ENCODE measurements at places on chromosomes 13 and 19.
A peak's percentile ranks its signal among the peaks of the same experiment; 100 is the strongest.

DNA sequence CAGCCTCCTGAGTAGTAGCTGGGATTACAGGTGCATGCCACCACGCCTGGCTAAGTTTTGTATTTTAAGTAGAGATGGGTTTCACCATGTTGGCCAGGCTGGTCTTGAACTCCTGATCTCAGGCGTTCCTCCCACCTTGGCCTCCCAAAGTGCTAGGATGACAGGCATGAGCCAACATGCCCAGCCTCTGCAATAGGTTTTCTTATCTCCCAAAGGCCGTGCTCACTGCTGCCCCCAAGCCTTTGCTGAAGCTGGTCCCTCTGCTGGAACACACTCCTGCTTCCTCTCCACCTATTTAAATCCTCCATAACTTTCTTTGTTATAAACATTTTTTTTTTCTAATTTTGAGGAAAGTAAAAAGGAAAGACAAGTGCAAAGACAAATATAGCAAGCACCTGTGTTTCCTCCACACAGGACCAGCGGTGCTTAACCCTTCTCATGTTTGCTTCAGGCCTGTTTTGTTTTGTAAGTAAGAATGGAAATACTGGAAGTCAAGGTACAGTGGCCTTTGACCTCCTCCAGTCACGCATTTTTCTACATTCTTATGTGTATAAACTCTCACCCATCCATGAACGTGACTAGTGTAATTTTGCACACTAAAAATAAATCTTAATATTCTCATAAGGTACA is 14.5 kb upstream of the TNFAIP8L1 start:
- DNase-seq = no peak

- peak; percentile 87 for DNase-seq
Measured at GRCh38 chr19:48415395-48415794, 21.9 kb downstream of the GRIN2D start.

DNA sequence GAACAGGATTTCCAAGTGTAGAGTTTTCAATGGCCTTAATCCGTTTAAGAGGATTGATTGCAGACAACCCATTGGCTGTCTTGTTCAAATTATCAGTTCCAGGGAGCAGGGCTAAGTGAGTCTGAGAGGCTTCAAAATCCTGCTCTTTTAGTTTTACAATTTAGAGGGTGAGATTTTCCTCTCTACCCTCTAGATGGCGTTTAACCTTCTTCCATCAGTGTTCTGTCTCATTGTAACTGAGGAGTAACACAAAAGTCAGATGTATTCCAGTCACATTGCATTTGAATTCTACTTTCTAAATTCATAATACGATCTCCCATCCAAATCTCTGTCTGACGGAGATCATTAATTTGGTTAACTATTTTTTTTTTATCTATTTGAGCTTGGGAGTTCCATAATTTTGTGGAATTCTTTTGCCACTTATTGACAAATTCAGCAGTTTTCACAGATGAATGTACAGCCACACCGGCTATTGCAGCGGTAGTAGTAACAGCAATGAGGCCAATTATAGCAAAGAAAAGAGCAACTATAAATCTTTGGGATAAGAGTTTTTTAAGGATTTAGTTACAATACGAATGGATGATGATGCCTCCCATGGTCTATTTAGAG is 7.8 kb upstream of the C19orf84 start:
- no peak for DNase-seq

DNA sequence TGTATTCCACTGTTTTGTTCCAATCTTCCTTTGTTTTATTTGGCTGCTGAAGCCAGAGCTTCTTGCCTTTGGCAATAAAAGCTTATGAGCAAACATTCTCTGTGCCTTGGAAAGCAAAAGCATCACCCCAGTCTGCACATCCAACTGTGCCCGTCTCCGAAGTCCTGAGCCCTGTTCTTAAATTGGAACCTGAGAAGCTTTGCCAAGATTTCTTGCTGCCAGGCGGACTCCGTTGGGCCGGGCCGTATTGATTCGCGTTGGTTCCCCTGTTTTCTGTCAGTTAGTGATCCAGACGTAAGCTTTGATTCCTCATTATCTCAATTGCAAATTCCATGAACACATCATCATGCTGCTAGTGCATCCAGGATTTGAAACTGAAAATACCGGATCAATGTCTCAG is 793.0 kb downstream of the OLFM4 start:
- no peak for DNase-seq

DNA sequence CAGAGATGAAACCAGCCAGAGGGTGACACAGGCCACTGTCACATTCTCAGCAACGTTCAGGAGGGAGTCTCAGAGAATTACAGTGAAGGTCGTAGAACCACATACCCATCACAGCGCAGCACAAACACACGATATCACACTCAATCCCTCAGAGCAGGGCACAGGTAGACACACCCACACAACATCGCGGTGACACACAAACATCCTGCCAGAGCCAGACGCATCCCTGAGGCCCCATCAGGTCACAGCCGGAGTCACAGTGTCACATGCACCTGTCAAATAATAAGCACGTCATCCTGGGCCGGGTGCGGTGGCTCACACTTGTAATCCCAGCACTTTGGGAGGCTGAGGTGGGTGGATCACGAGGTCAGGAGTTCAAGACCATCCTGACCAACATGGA is 17.5 kb downstream of the ELAVL3 start:
- no peak for DNase-seq

DNA sequence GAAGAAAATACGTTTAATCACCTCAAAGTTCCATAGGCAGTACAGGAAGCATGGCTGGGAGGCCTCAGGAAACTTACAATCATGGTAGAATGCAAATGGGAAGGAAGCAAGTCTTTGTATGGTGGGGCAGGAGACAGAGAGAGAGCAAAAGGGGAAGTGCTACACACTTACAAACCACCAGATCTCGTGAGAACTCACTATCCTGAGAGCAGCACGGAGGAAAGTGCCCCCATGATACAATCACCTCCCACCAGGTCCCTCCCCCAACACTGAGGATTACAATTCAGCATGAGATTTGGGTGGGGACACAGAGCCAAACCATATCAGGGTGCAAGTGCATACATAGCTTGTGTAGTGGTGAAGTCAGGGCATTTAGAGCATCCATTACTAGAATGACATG is 92.3 kb upstream of the ANKRD10 start:
- no peak for DNase-seq

- DNase-seq = no peak
Measured at GRCh38 chr13:75147946-75148345, 334.0 kb downstream of the TBC1D4 start.

- no peak for DNase-seq
Measured at GRCh38 chr13:23460309-23460708, 26.8 kb upstream of the SACS start.

- DNase-seq = no peak
Measured at GRCh38 chr19:42846597-42846996, 32.9 kb downstream of the PSG1 start.

DNA sequence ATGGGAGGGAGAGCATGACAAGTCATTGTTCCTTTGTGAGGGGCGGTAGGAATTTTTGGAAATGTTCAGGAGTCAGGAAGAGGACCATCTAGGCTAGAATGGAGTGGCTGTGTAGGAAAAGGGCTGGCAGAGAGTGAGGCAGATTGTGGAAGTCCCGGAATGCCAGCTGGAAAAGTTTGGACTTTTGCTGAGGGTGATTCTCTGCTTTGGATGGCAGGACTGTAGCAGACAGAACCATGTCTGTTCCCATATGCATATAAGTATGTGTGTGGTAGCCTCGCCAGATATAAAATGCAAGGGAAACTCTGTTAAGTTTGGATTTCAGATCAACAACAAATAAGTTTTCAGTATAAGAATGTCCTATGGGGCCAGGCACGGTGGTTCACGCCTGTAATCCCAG is 112.1 kb downstream of the DNAJC15 start:
- no peak for DNase-seq

GRCh38 chr19:58466089-58466759 is 656 bp upstream of the ZNF324 start:
- DNase-seq = no peak

- no peak for DNase-seq
Measured at GRCh38 chr19:45349430-45349941, 8.9 kb downstream of the KLC3 start.

DNA sequence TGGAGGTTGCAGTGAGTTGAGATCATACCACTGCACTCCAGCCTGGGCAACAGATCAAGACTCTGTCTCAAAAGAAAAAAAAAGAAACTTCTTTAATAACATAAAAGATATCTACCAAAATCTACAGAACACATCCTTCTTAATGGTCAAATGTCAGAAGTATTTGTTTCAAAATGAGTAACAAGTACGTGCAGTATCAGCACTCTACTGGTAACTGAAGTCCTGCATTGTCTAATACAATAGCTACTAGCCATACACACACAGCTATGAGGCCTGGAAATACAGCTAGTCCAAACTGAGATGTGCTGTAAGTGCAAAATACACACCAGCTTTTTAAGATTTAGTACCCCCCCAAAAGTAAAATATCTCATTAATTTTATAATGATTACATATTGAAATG is 88.1 kb downstream of the TSC22D1 start:
- DNase-seq = no peak

DNA sequence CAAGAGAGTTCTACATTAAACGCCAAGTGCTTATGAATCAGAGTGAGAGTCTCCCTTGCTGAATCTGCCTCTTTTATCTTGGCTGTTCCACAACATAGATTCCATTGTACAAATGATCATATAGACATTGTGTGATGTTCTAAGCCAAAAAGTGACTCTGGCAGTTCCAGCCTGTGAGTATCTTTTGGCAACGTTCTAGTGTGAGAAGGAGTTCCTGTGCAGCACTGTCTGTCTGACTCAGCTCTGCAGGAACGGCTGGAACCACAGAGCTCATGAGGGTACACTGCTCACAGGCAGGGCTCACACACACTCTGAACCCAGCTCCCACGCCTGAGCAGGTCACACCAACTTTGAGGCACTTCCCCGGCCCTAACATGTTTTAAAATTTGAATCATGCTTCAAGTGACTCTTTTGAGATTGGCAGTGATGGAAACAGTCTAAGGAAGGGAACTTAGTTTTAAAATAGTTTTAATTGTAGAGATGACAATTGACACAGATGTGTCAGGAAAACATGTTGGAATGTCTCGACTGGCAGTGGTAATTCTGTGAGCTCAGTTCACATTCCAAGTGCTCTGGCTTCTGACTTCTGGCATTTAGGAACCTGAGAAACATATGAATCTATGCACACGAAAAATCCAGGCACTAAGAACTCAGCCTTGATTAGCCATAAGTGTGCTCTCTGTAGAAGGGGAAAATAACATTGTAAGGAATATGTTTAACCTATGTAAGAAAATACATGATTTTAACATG is 272.0 kb downstream of the UQCRFS1 start:
- DNase-seq = no peak

- peak; percentile 38 for DNase-seq
Measured at GRCh38 chr13:48731957-48732569, 78.3 kb downstream of the CYSLTR2 start.

DNA sequence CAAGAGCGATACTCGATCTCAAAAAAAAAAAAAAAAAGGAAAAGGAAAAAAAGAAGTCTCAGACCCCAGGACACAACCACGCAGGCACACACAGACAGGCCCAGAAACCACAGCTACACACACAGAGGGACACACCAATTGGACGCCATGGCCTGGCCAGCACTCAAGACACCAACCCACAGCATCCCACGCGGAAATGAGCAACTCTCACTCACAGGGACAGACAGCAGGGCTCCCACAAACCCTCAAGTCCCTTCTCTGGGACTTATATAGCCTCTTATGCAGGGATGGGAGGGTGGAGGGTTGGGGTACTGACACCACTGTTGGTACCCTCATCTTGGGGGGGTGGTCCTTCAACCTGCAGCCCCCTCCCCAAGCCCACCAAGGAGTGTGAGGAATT is 5.9 kb downstream of the NOTCH3 start:
- no peak for DNase-seq

DNA sequence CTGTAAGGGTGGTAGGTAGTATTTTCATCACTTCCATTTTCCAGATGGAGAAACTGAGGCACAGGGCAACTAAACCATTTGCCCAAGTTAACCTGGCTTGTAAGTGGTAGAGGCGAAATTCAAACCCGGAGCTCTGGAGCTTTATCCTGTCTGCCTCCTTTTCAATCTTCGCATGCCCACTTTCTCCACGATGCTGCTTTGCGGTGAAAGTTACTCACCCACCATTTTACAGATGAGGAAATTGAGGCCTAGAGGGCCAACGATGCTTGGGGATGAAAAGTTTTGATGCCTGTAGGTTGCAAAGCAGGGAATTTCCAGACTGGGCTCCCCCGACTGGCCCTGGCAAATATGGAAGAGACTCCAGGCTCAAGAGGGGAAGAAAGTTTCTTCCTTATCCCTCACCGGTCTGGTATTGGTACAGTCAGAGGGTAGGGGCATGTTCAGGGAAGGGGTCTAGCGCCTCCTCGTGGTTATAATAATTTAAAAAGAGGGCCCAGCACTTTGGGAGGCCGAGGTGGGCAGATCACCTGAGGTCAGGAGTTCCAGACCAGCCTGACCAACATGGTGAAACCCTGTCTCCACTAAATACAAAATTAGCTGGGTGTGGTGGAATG is 1.9 kb upstream of the SH2D3A start:
- DNase-seq = no peak

- DNase-seq = no peak
Measured at GRCh38 chr19:39525205-39525604, 7.4 kb downstream of the EID2B start.

- no peak for DNase-seq
Measured at GRCh38 chr19:40502647-40503319, 36.0 kb downstream of the SPTBN4 start.

GRCh38 chr13:33745370-33746324 is 72.3 kb upstream of the RFC3 start:
- DNase-seq = no peak

DNA sequence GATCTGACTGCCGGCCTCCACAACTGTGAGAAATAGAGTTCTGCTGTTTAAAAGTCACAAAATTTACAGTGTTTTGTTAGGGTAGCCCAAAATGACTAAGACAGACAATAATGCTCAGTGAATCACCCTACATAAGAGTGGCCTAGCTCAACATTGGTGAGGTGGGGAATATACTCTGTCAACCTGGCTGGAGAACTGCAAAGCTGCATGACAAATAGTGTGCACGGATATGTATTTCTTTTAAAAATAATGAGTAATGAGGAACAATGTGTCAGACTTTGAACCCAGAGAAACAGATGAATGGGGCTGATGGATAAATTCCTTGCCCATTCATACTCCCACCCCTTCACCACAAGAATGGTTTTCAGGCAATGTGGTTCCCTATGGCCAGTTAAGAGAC is 372.4 kb downstream of the SUCLA2 start:
- DNase-seq = no peak
